Vagina (tissue), 2 donors: ENCODE measurements at places on chromosomes 4 and X.

DNA sequence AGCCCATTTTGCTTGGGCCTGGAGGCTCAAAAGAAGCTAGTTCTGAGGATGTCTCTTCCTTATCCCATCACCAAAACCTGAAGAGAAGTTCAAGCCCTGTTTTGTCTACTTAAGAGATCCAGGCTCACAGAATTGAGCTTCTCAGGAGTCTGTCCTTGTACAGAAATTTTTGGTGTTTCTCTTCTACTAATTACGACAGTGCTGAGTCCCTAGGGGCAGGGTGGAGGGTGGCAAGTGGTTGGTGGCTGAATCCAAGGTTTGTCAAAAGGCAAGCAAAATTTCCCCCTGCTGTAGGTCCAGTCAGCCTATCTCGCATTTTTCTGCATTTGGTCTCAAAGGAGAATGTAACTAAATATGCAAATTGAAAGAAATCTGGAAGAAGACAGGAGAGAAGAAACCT is 377.9 kb downstream of the SMARCA1 start:
- H3K4me3 ChIP-seq = no peak overlapping the region
- H3K27me3 ChIP-seq = no peaks in the 10 kb centered on the region
- H3K4me1 ChIP-seq = no peaks in the 10 kb centered on the region
- H3K36me3 ChIP-seq = no peaks in the 10 kb centered on the region
- no peak overlapping the region for H3K27ac ChIP-seq
- no peak for DNase-seq

- no peak overlapping the region for H3K4me3 ChIP-seq
- DNase-seq = no peak
- no peaks in the 10 kb centered on the region for H3K27me3 ChIP-seq
- no peaks in the 10 kb centered on the region for H3K36me3 ChIP-seq
Observed at GRCh38 chr4:17309567-17310268, 202.2 kb downstream of the QDPR start.

DNA sequence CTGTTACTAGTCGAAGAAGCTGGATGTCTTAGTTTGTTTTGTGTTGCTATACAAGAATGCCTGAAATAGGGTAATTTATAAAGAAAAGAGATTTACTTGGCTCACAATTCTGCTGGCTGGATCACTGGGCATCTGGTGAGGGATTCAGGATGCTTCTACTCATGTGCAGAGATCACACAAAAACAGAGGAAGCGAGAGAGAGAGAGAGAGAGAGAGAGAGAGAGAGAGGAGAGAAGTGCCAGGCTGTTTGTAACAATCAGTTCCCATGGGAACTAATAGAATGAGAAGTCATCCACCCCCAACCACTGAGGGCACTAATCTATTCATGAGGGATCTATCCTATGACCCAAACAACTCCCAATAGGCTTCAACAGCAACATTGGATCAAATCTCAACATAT is 66.2 kb upstream of the FAM9A start:
- H3K4me3 ChIP-seq = no peak overlapping the region
- H3K4me1 ChIP-seq = no peaks in the 10 kb centered on the region
- no peaks in the 10 kb centered on the region for H3K27me3 ChIP-seq
- DNase-seq = no peak
- no peak overlapping the region for H3K27ac ChIP-seq

DNA sequence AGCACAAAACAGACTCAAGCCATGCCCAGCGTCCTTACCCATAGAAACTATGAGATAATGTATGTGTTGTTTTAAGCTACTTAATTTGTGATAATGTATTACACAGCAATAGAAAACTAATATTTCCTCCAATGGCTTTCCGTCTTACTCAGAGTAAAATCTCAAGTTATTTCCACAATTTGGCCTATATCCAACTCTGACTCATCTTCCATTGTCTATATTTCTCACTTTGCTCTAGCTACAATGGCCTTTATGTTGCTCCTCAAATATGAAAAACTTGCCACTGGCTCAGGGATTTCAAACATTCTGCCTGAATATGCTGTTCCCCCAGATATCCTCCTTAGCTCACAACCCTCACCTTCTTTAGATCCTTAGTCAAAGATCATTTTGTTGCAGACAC is 31.6 kb downstream of the IQCM start:
- H3K27me3 ChIP-seq = no peaks in the 10 kb centered on the region
- no peak overlapping the region for H3K4me3 ChIP-seq
- DNase-seq = no peak
- H3K36me3 ChIP-seq = no peaks in the 10 kb centered on the region
- H3K27ac ChIP-seq = no peak overlapping the region

DNA sequence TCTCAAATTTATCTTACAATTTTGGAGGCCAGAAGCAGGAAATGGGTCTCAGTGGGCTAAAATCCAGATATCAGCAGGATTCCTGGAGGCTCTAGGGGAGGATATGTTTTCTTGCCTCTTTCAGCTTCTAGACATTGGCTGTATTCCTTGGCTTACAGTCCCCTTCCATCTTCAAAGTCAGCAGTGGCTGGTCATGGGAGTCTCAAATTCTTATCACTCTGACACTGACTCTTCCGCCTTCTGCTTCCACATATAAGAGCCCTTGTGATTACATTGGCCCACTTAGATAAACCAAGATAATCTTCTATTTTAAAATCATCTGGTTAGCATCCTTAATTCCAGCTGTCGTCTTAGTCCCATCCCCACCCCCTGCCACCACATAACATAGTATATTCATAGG is 113.0 kb downstream of the PCDH7 start:
- no peaks in the 10 kb centered on the region for H3K36me3 ChIP-seq
- H3K4me3 ChIP-seq = no peak overlapping the region
- H3K4me1 ChIP-seq = no peaks in the 10 kb centered on the region
- H3K27me3 ChIP-seq = no peaks in the 10 kb centered on the region
- DNase-seq = no peak

GRCh38 chr4:78437608-78438088 is 113.9 kb upstream of the ANXA3 start:
- H3K27ac ChIP-seq = no peak overlapping the region
- H3K4me3 ChIP-seq = no peak overlapping the region
- no peaks in the 10 kb centered on the region for H3K27me3 ChIP-seq
- H3K36me3 ChIP-seq = no peaks in the 10 kb centered on the region
- H3K4me1 ChIP-seq = no peaks in the 10 kb centered on the region

DNA sequence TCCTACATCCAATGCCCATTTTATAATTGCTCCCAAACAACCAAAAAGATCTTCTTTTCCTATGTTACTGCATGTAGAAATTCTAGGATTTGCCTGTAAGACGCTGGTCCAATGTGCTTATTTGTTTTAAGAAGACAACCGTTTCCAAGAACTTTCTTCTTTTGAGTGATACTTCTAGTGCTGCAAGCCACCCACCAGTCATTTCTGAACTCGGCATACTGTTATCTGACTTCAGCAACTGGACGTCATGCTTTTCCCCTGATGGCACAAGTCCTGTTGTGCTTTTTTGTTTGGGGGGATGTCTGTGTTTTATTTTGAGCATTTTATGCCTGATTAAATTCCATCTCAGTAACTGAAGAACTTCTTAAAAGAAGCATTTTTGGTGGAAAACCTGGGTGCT is 16.0 kb upstream of the RAP1GDS1 start:
- H3K27ac ChIP-seq = no peak overlapping the region
- H3K36me3 ChIP-seq = no peaks in the 10 kb centered on the region
- no peaks in the 10 kb centered on the region for H3K4me1 ChIP-seq
- no peak overlapping the region for H3K4me3 ChIP-seq
- H3K27me3 ChIP-seq = no peaks in the 10 kb centered on the region
- DNase-seq = no peak

- H3K36me3 ChIP-seq = no peaks in the 10 kb centered on the region
- H3K27me3 ChIP-seq = no peaks in the 10 kb centered on the region
- H3K4me1 ChIP-seq = no peaks in the 10 kb centered on the region
Observed at GRCh38 chrX:39840133-39840532, 257.6 kb downstream of the BCOR start.
